ENCODE measurements at places on chromosomes 2 and 18.

DNA sequence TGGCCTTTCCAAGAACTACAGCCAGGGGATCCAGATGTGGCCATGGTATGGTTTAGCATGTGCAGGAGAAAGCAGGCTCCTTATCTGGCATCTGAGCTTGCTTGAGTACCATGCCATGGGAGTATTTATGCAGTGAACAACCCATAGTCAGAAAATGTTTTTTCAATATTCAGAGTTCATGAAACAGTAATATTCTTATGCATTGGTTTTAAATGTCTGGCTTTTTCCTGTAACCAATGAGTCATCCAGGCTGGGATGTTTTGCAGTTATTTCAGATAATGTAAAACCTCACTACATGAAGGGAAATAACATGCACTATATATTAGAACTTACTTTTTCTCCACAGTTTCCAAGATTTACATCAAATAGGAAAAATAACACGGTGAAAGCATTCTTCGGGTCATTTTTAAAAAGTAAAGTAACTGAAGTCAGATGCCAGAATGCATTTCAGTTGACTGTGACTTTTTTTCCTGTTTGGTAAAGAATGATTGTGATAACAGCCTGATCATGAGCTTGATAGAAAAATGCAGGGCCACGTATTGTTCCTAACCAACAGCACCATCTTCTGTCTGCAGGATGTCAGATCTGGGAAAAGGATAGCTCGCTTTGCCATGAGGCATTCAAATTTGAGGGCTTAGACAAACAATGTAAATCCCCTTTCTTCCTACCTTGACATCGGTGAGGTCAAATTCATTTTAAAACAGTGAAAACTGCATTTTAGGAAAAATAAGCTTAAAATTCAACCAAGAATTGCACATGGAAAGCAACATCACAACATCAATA, 152.8 kb downstream of the DSC3 start:
- DNase-seq = no peak

DNA sequence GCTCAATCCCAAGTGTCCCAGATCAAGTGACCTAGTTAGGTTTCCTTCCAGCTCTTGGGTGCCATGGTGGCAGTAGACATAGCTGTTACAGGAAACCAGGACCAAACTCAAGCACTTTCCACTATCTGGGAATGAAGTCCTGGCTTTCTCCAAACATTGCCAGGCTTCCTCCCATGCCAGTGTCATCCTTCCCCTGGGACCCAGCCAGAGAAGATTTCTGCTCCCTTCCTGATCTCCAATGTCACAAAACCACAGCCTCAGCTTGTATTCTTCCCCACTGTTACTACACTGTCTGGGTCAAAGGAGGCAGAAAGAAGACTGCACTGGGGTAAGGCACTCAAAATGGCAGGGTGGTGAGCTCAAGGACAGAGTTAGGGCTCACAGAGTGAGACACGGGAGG, 347.1 kb downstream of the TNS1 start:
- no peak for DNase-seq

- DNase-seq = no peak
Measured at GRCh38 chr2:98550165-98550564, 58.1 kb downstream of the COA5 start.

GRCh38 chr2:62050456-62051045, 145.1 kb downstream of the COMMD1 start:
- DNase-seq = no peak

GRCh38 chr2:180456801-180457200, 449.7 kb upstream of the CWC22 start:
- DNase-seq = no peak

DNA sequence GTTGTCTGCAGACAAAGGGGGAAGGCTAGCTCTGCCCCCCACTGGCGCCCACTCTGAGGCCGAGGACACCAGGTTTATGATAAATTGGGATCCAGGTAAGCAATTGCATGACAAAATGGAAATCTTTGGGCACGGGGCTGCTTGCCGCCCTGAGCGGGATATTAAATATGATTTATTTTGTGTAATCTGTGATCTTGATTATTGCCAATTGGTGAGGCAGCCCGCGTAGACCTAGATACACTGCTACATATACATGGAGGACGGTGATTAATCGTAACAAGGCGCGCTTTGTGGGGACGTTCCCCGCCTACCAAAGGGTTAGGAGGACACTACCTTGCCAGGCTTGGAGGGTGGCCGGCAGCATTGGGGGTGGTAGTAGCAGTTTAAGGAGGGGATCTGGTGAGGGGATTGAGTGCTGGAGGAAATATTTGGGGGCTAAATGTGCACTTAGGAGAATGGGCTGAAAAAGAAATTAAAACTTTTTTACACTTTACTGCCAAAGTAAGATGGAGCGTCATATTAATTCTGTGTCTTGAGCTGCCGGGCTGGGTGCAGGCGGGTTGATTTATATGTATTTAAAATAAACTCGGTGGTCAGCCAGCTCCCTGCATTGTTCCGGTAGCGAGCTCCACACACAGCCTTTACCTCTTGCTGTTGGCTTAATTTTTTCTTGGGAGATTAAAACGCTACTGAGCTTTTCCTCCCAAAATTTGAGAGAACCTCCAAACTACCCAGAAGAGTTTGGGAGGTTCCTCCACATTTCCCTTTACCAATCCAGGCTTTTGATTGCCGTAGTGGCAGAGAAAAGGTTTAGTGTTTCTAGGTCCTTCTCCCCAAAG, 4.1 kb downstream of the HOXD3 start:
- DNase-seq = no peak

- no peak for DNase-seq
Measured at GRCh38 chr2:218830526-218831306, 887 bp downstream of the PRKAG3 start.

DNA sequence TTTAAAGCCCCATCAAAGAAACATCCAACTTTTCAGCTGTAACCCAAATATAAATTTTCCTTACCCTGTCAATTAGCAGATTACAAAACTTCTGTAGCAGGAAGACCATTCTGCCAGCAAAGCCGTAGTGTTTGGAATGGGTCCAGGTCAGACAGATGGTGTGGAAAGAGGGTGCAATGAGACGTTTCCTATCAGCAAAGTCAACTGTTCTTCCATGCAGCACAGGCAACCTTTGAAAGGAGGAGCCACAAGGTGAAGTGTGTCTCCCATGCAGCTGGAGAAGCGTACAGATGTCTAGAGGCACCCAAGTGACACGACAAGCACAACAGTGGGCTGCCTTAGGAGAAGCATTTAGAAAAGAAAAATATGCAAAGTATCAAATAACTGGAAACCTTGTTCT, 83.7 kb downstream of the SP3 start:
- DNase-seq = no peak

DNA sequence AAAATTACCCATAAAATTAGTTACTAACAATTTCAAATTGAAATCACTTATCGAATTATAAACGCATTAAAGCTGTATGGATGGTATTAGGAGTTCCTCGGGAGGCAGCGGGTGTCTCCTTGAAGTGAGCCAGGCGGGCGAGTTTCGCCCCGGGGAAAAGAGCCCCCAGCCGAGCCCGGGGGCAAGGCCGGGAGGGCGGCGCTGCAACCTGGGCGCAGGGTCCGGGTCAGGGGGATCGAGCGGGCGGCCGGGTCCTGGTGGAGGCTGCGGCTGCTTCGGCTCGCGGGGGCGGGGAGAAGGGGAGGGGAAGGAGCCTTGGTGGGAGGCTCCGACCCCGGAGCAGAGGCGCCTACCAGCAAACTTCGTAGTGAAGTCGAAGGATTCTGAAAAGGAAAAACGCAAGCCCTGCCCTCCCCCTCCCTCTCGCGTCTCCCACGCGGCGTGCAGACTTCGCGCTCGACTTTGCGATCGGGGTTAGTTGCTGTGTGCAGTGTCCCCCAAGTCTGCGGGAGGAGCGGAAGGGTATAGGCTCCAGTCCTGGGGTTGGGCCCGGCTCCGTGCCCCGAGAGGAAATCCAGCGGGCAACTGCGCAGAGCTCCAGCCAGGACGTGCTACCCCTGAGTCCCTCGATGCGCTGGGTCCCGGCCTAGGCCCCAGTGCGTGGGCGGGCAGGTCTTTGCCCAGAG, 140.8 kb downstream of the MEIS1 start:
- DNase-seq = no peak

GRCh38 chr2:233164128-233164635, 87.3 kb upstream of the ATG16L1 start:
- no peak for DNase-seq

DNA sequence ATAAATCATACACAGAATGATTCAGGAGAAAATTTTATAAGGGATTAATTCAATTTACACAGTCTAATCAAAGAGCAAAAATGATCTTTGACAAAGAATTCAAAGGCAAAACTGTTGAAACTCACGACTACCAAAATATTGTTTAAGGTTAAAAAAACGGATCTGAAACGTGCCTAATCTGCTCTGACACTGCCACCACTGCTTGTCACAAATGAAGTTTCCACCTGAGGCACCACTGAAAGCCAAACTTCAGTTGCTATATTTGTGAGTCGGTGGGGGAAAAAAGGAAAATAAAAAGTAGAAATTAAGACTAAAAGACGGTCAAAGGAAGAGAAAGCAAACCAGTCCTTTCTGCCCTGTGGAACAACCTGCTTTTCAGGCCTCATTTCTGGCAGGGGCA, 140.6 kb upstream of the DNMT3A start:
- no peak for DNase-seq

GRCh38 chr18:26535630-26536029, 12.7 kb downstream of the KCTD1 start:
- DNase-seq = no peak

DNA sequence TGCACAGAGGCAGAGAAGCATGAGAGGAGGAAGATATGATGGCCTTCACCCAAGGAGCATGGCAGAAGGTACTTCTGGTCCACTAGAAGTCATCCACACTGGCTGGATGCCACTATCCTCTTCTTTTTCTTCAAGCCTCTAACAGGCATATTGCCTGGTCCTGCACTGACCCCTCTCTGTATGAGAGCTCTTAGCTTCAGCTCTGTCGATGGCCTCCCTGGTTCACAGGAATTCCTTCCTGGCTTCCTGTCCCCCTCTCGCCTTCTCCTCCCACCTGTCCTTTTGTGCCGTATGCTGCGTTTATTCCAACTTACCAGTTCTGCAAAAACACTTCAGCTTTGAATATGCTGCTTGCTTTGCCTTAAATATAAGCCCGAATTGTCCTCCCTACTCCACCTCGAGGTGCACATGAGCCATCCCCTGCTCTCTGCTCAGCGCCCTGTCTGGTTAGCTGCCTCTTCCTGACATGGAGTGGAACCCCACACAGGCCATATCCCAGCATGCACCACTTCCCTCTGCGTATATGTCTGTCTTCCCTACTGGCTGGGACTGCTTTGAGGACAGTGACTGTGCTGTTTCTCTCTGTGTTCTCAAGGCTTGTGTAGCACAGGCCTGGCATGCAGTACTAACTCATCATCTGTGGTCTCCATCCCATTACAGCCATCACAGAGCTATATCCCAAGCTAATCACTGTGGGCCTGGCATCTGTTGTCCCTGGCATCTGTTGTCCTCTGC, 474.9 kb downstream of the EIPR1 start:
- no peak for DNase-seq

GRCh38 chr2:54482715-54483114, 26.6 kb downstream of the SPTBN1 start:
- DNase-seq = no peak
